Cortex of kidney (tissue), 1 donor: ENCODE measurements at places on chromosomes 6 and 20.

DNA sequence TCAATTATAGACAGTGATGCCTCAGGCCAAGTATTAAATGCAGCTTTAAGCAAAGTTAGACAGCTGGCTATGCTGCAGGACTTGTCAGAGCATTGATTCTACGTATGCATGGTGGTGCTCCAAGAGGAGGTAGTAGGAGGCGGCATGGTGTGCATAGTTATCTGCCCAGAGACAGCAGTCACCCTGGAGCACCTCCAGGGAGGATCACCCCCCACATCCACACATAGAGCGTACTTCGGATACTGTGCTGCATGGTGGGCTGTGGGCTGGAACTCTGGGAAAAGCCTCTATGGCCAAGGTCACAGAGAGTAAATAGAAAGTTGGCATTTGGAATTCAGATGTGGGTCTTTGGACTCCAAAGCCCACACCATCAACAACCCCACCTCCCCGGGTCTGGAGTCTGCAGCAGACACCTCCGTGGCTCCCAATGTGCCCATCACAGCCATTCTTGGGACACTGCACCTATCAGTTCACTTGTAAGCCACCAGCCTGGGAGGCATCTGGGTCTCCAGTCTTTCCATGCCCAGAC, 64.5 kb upstream of the STX16 start:
- no peak for DNase-seq

- no peak for DNase-seq
Observed at GRCh38 chr6:107290491-107290890, 168.9 kb downstream of the PDSS2 start.

- DNase-seq, result no peak
Observed at GRCh38 chr6:128284128-128284527, 236.3 kb downstream of the PTPRK start.

GRCh38 chr6:113920663-113921267, 50.2 kb downstream of the HDAC2 start:
- no peak for DNase-seq

- no peak for DNase-seq
Observed at GRCh38 chr6:17878734-17879133, 108.7 kb downstream of the KIF13A start.

DNA sequence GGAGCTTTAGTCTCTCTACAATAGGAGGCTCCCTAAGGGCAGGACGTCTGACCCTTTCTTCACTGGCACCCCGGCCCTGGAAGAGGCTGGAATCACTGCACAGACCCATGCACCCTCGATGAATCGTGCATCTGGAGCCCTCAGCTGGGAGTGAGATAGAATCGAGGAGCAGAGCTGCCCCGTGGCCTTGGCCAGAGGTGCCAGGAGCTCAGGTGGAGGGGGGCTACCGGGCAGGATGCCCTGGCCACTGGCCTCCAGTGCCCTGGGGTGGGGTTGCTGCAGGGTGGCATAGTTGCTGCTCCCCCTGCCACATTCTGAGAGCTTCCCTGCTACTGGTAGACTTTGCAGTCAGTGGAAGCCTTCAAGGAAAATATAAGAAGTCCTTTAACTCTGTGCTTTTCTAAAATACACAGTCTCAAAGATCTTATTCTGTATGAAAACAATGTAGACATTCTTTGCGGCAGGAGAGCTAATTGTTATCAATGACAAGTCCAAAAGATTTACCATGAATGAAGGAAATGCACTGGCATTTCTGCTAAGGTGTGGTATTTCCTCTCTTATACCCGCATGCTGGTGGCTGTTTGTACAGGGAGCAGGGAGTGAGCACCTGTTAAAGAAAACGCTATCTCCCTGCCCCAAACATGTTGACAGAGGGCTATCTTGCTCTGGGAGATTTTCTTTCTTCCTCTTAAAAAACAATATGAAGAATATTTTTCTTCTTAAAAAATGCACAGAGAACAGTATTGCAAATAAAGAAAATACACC, 122.8 kb downstream of the C6orf118 start:
- no peak for DNase-seq

GRCh38 chr20:46954490-46955038, 59.9 kb downstream of the EYA2 start:
- DNase-seq, result no peak

DNA sequence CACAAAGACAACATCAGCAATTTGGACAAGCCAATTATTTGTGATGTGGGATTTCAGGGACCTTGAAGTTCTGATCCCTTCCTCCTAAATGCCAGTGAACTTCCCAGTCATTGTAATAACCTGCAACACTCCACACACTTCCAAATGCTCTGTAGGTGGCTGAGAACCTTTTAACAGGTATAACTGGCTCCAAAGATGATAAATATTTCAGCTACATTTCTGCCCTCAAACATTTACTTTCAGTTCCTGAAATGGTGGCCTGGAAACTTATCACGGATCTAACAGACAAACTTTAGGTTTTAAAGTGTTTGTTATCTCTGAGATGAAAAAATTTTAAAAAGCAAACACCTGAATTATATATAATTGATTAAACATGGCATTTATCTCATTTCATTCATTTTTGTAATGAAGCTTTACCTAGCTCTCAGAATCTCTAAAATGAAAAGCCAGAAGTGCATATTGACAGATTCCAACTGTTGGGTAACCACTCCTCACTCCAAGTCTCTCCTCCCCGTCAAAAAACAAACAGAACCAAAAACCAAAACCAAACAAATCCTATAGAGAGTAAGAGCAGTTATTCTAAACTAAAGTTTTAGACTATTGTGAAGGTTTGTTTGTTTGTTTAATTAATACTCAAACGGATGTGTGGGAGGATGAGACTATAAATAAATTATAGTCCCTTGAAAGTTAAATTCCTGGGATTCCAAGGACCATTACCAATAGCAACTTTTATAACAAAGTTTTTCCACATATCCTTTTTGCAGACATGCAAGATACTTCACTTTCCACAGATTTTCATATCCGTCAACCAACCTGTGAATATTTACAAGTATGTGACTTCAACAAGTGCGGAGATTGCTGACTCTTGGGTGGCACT, 12.4 kb upstream of the KIAA0408 start:
- no peak for DNase-seq
